Stimulated activated CD8-positive, alpha-beta memory T cell treated with anti-CD3 and anti-CD28 coated beads, Interleukin-7, amount 100 ng/mL, for 24 hours (primary cell): ENCODE measurements at places on chromosomes 13 and 19.

GRCh38 chr13:48592688-48593049 is 59.8 kb upstream of the RCBTB2 start:
- no peak for DNase-seq

DNA sequence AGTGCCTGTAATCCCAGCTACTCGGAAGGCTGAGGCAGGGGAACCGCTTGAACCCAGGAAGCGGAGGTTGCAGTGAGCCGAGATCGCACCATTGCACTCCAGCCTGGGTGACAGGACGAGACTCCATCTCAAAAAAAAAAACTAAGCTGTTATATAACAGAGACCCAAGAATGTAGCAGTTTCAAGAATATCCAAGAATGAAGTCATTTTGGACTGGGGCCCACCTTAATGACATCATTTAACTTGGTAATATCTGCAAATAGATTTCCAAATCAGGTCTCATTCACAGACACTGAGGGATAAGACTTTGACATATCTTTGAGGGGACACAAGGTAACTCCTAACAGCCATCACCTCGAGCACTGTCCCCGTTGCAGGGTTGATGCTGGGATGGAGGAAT is 36.5 kb upstream of the MRI1 start:
- no peak for DNase-seq

DNA sequence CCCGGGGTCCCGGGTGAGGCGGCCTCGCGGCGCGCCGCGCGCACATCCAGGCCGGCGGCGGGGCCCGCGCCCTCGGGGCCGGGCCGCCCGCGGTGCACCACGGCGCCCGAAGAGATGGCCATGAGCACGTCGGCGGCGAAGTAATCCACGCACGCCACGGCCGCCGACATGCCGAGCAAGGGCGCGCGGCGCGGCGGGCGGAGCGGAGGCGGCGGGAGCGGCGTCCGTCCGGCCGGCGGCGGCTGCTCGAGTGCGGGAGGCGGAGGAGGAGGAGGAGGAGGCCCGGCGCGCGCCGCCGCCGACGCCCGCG is at the start of gene KLF16:
Gene KLF16 (minus strand): TSS at position 252 of the 310 bp plus-strand sequence. CDS start 82 bp downstream, at position 170.
- DNase-seq = no peak

DNA sequence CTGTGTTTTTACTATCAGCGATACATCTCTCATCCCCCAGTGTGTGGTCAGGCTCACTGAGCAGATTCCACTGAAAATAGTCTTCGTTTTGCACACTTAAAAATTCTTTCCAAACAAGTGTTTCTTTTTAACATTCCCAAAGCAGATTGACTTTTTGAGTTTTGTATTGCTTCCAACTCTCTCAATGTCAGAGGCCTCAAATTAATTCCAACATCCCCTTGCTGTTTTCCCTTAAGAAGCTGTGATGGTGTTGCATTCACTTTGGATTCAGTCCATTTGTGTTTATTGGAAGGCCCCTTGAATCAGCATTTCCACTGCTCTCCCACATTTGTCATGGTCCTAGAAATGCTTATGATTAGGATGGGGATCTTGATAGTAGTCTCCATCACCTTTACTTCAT is 228.7 kb downstream of the KCNRG start:
- no peak for DNase-seq

DNA sequence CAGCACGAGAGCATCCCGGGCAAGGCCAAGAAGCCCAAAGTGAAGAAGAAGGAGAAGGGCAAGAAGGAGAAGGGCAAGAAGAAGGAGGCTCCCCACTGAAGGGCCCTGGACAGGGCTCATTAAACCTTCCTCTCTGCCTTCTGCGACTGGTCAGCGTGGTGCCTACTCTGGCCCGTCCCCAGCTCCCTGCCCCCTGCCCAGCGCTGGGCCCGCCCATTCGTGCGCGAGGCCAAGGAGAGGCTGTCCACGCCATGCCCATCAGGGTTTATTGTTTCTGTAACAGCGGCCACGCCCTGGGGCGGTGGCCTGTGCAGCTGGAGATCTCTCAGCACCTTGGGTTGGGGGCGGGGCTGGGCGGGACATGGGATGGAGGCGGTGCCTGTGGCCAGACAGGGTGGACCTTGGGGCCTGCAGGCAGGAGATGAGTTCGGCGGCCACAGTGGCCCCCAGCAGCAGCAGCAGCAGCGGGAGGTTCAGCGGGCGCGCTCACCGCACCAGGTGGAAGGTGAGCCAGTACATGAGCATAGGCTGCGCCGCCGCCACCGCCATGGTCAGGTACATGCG is 897 bp downstream of the C19orf33 start:
- DNase-seq = no peak

DNA sequence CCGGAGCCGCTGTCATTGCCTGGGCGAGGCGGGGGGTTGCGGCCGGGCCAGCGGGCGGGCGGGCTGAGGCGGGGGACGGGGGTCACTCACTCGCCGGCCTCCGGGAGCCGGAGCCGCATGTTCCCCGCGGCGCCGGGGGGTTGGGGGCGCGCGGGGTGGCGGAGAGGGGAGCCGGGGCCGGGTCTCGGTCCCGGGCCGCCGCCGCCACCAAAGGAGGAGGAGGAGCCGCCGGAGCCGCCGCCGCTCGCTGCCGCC is 149 bp downstream of the MED26 start:
- no peak for DNase-seq

- DNase-seq = no peak
These were observed 52.5 kb downstream of the CRYL1 start for GRCh38 chr13:20473139-20473538.

DNA sequence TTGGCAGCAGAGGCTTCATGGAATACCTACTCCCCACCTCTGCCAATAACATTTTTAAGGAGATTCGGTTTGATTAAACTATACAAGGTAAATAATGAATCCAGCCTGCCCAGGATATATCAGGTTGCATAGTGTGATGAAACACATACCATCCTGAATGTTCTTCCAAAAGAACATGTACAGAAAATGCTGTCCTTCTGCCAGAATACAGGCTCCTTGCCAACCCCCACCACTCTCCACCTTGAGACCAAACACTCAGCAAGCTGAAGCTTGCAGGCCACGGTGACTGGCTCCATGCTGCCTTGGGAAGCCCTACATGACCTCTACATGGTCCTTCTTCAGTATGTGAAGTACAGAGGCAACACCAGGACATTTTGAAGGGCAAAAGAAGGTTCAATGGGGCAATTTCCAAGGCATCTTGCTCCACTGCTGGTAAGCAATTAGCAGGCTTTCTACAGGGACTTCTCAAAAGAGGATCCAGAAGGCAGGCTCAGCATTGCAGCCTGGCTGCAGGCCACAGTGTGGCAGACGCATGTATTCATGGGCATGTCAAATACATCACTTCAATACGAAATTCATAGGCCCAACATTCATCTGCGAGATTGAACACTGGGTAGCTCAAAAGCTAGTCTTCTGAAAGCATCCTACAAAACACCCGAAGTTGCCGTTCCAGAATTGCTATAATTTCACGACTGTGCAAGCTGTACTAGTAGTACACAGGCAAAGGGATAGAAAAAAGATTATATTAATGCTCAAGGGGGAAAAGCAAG is 62.4 kb upstream of the SERP2 start:
- DNase-seq = no peak

GRCh38 chr19:38635483-38636399 is 11.7 kb upstream of the ACTN4 start:
- DNase-seq = no peak

DNA sequence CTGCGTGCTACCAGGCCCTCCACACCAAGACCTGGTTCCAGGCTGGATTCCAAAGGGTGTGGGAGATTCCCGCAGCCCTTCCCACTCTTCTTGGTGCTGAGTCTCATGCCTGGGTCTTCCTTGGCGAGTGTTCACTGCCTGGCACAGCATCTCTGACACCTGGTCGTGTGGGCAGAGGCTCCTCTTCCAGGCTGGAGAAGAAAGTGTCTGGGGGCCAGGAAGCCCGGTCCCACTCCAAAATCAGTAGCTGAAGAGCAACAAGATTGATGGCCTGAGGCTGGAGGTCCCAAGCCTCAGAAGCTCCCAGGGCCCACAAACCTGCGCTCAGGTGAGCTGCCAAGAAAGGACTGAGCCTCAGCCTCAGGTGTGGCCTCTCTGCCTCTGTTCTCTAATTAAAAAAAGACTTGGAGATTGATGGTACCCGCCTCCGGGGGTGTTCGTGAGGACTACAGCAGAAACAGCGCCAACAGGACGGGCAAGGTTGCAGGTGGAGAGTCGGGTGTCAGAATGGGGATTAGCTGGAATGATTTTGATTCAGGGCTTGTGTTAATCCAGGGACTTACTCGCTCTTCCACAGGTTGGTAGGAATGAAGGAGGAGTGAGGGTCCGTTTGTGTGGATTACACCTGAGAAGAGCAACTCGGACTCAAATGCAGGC is 217.5 kb downstream of the TEX29 start:
- no peak for DNase-seq

- DNase-seq = no peak
These were observed 58.7 kb downstream of the RNF17 start for GRCh38 chr13:24822640-24823039.

DNA sequence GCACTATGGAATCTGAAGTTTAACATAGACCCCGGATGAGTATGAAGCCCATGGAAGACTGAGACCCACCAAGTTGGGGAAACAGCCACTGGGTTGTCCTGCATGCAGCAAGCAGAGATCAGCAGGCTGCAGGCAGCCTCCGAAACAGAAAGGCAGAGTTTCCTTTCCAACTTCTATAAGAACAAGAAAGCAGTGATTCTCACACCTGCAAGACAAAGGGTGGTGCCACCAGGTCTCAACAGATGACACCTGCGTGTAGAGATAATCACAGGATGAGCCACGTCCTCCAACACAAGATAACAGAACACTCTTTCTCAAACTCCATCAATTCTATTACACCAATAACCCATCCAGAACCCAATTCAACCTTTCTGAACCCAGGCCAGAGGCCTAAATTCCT is 457.9 kb downstream of the FOXO1 start:
- no peak for DNase-seq

DNA sequence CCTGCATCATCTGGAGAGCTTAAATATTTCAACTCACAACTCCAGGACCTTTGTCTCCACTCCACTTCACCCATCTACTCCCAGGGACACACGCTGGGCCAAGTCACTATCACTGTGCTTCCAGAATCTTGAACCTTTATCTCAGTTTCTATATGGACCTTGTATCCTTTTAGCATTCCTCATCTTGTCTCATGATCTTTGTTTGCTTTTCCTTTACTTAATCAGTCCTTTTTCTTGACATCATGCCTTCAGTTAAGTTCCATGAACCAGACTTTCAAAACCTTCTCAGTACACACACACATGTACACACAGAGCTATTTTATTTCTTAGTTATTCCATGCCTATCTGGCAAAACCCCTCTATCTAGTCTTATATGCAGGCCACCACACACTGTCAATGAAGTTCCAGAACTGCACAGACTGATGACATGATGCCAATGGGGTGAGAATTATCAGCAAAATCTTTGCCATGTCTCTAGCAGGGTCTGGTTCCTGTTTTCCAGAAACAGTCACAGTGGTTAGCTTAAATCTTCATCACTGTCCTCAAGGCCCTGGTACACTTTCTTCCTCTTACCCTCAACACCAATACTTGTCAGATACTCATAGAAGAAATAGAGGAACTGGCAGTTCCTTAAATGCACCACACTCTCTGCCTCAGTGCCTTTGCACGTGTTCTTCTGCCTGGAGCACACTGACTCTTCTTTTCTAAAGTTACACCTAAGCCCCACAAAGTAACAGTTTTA is 77.6 kb upstream of the STARD13 start:
- DNase-seq = no peak

DNA sequence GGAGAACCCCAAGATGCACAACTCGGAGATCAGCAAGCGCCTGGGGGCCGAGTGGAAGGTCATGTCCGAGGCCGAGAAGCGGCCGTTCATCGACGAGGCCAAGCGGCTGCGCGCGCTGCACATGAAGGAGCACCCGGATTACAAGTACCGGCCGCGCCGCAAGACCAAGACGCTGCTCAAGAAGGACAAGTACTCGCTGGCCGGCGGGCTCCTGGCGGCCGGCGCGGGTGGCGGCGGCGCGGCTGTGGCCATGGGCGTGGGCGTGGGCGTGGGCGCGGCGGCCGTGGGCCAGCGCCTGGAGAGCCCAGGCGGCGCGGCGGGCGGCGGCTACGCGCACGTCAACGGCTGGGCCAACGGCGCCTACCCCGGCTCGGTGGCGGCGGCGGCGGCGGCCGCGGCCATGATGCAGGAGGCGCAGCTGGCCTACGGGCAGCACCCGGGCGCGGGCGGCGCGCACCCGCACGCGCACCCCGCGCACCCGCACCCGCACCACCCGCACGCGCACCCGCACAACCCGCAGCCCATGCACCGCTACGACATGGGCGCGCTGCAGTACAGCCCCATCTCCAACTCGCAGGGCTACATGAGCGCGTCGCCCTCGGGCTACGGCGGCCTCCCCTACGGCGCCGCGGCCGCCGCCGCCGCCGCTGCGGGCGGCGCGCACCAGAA is 1.1 kb downstream of the SOX1 start:
- DNase-seq = no peak

DNA sequence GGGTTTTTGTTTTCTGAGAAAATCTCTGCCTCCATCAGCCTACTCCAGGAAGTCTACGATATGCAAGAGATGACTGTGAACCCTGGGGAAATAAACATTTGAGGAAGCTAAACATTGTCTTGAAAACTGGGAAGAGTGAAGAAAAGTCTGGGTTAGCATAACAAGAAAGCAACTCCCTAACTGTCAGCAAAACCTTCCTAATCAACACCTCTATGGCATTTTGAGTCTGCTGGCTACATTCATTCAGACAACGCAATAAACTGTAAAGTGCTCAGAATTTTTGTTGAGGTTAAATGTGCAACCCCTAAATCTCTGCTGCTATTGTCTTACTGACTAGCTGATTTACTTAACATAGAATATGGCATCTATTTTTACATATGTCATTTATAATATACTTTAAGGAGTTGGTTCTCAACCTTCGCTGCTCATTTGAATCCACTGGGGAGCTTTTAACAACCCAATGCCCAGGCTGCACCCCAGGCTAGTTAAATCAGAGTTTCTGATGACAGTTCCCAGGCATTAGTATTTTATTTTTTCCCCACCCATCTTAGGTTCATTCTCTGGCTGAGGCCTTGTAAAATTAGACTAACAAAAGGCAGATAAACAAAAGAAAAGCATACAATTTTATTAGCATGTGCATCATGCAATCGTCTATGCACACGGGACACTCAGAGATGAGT is 45.3 kb upstream of the SERTM1 start:
- no peak for DNase-seq

- no peak for DNase-seq
These were observed 120.7 kb downstream of the RXFP2 start for GRCh38 chr13:31860002-31860401.

GRCh38 chr13:46288570-46289259 is 77.0 kb downstream of the LRRC63 start:
- DNase-seq = no peak

DNA sequence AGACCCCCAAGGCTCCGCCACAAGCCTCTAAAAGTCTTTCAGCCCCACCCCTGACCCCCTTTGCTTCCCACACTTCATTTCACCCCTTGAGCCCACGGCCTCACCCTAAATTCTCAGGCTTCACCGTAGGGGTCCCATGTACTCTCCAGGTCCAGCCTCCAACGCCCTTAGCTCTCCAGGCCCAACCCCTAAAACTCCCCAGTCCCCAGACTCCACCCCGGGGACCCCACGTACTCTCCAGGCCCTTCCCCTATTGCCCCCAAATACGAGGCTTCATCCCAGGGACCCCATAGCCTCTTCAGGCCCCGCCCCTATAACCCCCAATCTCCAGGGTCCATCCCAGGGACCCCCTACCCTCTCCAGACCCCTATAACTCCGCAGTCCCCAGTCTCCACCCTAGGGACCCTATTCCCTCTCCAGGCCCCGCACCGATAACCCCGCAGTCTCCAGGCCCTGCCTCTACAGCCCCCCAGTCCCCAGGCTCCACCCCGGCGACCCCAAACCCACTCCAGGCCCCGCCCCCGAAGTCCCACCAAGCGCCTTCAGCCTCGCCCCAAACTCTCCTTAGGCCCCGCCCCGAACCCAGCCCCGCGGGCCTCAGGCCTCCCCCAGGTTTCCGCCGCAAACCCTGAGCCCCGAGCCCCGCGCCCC is 619 bp downstream of the MED16 start:
- no peak for DNase-seq
